Calu3 (cell line): ENCODE measurements at places on chromosomes 3 and 15. TPM values are rescaled to one million over a fixed set of nuclear protein-coding genes. Genes with fewer than 3 reads are reported as not detected.

FBXW12 gene
- not detected in 2 replicates for total RNA-seq

CORO2B gene
- total RNA-seq, result 0.14 and 0.15 TPM in 2 replicates

DNA sequence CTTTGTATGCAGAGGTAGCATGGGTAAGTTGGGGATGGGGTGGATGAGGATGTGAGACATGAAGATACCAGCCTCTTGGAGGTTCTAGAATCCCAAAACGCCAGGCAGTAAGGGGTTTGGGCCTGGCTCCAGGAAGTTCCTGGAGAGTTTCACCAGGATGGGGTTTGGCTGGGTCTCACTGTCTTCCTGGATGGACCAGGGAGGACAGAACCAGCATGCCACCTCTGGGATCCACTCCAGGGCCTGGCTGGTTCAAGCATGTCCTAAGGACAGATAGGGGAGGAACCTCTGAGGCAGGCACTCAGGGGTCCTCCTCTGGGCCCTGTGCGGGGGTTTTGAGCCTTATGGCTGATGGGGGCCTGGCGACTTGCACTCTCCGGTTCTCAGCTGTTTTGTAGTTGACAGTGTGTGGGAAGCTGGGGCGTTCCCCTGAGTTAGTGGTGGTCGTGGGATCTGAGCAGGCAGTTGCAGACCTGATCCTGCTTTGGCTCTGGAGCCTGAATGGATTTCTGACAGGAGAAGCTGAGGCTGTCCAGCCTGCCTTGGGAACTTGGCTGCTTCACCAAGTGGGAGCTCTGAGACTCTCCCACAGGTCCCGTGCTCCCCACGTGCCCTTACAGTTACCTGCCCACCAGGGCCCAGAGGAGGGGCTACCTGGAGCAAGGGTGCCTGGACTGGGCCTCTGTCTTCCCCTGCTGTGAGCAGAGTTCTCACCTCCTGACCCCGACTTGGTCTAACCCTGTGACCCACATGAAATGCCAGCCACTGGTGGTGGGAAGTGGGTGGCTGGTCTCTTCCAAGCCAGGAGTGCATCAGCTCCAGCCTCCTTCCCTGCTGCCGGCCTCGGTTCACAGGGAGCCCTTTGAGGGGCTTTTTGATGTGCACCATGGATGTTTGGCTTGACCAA lies 128.4 kb downstream of the EEFSEC start:
- DNase-seq, result no peak

DNA sequence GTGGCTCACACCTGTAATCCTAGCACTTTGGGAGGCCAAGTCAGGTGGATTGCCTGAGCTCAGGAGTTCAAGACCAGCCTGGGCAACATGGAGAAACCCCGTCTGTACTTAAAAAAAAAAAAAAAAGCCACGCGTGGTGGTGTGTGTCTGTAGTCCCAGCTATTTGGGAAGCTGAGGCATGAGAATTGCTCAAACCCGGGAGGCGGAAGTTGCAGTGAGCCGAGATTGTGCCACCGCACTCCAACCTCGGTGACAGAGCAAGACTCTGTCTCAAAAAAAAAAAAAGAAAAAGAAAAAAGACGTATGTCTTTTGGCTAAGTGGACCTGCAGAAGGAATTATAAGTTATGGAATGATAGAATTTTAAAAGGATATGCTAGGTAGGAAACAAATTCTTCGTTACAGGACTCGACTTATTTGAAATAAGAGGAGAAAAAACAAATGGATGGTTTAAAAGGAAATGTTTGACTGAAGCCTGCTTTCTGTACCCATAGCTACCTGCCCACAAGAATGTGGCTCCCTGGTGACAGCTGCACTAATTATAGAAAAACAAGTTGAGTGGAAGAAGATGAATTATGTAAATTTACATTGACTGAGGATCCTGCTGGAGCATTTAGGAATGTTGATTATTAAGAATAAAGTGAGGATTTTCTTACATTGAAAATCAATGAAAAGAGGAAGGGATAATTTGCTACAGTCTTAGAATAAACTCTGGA lies 36.0 kb upstream of the SKIL start:
- peak; percentile 61 for DNase-seq

GRCh38 chr3:51099794-51100535 lies 285.1 kb upstream of the MANF start:
- peak; percentile 74 for DNase-seq

- DNase-seq, result no peak
Observed at GRCh38 chr3:157501863-157502262, 1.4 kb downstream of the VEPH1 start.

DNA sequence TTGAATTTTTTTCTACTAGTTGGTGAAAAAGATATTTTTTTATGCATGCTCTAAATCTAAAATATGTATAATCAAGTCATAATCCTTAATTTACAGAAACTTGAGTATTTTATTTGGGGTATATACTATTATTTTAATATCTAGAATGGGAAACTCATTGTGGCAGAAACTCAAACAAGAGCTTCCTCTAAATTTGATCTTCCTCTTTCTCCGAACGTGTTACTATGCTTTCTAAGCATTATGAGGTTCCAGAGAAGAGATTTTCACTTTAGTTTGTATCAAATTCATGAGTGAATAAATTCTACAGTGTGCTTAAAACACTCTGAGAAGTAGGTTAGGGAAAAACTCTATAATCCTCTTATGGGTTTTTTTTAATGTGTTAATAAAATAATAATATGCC lies 173.1 kb downstream of the POTEB3 start:
- DNase-seq, result no peak

DNA sequence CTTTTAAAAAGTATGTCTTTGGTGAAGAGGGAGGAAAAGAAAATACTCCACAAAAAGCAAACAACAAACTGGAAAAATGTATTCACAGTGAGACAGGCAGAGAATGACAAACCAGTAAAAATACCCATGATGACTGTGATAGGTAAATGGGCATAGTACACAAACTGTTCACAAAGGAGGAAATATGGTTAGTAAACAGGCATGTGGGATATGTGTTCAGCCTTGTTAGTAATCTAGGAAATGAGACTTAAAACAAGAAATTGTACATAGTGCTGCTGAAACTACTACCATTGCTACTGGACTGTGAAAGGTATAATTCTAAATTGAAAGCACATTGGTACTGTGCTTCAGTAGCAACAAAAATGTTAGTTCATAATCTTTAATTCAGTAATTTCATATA lies 50.1 kb downstream of the UBE2E2 start:
- DNase-seq, result no peak

GRCh38 chr3:33313331-33313730 lies 36.1 kb downstream of the FBXL2 start:
- DNase-seq, result no peak

GRCh38 chr3:150861851-150862250 lies 43.4 kb downstream of the MINDY4B start:
- DNase-seq, result no peak

DNA sequence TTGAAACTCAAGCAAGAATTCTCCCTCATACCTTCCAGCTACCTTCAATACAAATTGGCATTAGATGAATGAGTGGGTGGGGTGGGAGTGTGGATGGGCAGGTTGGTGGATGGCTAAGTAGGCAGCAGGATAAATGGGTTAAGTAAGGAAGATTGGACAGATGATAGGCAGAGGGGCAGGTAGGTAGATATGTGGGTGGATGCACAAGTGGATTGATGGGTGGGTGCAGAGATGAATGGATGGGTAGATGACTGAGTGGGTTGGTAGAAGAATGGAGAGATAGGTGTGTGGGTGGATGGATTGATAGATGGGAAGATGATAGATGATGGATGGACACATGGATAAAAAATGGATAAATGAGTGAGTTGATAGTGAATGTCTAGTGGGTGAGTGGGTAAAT lies 27.6 kb downstream of the VIPR1 start:
- no peak for DNase-seq

GRCh38 chr3:55416331-55416821 lies 70.7 kb downstream of the WNT5A start:
- DNase-seq, result no peak
